ENCODE measurements at places on chromosomes 7 and 10.

- DNase-seq = no peak
Measured at GRCh38 chr10:52900593-52900992, 128.0 kb upstream of the MBL2 start.

GRCh38 chr7:12458520-12459131 lies 55.0 kb upstream of the VWDE start:
- peak; percentile 62 for DNase-seq

DNA sequence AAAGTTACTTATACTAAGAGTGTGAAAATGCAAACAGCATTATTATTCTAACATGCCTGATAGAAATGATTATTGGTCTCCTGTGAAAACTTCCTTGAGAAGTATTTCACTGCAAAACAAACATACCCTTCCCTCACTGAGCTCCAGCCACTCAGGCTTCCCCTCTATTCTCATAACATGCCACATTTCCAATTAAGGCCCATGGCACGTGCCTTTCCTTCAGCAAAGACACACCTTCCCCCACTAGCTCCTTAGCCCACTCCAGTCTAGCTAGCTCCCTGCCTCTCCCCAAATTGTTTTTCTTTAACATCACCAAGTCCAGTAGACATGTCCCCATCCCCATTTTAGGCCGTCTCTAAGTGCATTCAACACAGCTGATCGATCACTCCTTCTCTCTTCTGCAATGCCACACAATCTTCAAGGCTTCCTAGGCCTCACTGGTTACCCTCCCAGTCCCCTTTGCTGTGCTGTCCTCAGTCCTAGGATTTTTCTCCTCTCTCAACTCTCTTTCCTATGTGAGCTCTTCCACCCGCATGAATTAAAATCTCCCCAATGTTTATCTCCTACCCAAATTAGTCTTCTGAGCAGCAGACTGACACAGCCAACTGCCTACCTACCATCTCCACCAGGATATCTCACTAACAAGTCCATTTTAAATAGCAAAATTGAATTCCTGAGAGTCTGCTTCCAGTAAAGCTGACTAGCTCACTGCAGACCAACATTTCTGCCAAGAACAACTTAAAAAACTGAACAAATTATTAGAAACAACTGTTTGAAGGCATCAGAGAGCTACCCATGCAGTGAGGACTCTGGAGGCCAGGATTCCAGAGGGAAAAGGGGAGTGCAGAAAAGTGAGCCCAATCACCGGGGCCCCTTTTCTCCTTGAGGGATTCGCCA lies 11.9 kb downstream of the CYTH3 start:
- DNase-seq = no peak

DNA sequence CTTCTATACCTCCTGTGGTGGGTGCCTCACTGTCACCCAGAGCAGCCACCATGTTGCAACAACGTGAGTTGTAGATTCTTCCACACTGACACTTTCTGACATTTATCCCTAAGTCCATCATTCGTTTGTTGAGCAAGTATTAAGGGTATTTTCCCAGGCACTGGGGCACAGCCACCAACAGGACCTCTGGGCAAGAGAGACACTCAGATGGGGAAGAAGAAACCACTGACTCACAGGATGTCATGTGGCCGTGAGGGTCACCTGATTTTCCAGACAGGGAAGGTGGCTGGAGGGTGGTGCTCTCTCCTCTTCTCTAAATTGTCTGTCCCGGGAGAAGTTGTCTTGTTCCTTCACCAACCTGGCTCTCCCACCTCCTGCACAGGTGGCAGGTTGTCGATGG lies 51.7 kb upstream of the PPIF start:
- DNase-seq = peak; percentile 19

DNA sequence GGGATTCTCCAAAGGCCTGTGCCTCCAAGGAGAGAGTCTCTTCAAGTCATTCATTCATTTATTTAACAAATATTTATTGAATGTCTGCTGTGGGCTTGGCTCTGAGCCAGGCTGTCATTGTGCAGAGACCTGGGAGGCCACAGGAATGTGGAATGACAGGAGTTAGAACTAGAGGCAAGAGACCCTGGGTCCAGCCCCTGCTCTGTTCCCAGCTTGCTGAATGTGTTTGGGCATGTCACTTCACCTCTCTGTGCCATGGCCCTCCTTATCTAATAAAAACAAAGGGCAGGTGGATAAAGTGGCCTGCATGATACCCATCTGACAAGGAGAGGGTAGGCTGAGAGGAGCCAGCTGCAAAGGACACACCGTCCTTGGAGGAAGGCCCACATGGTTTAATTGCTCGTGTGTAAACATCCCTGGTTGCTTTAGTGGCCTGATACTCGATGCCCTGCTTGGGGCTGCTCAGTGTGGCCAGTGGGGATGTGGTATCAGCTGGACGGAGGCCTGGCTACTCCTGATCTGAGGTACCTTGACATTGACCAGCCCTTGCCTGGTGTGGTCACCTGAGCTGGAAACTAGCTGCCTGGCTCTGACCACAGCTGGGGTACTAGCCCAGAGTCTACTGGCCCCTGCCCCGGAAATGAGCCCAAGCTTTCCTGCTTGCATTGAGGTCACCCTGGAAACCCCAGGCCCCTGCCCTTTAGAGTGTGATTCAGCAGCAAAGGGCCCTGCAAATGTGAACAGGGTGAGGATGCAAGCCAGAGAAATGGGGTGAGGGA lies 116.2 kb downstream of the CDH23 start:
- no peak for DNase-seq

DNA sequence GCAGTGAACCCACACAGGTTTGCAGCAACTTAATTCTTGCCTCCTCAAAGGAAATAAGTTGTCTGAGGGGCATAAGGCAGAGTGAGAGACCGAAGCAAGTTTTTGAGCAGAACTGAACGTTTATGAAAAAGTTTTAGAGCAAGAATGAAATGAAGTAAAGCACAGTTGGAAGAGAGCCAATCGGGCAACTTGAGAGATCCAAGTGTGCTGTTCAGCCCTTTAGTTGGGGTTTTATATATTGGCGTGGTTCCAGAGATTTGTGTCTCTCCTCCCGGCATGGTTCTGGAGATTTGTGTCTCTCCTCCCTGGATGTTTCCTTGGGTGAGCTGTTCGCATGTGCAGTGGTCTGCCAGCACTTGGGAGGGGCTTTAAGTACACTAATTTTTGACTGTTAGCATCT lies 141.4 kb upstream of the DGKB start:
- DNase-seq = no peak

- DNase-seq = no peak
Measured at GRCh38 chr10:132104471-132105301, 38.9 kb downstream of the JAKMIP3 start.

- no peak for DNase-seq
Measured at GRCh38 chr7:128266529-128266882, 25.4 kb downstream of the LEP start.

All from mesenchymal stem cell (in vitro differentiated cells and primary cell).